ENCODE measurements at places on chromosomes 16 and 17.

GRCh38 chr16:47459603-47460002 is 1.3 kb downstream of the ITFG1 start:
- no peaks in the 10 kb centered on the region for H3K27me3 ChIP-seq
- DNase-seq: no peak
- H3K4me1 ChIP-seq: peaks cover 43% of the 10 kb centered on the region
- peak overlapping the region; percentile 86 for H3K4me3 ChIP-seq
- peak overlapping the region; percentile 91 for H3K27ac ChIP-seq

DNA sequence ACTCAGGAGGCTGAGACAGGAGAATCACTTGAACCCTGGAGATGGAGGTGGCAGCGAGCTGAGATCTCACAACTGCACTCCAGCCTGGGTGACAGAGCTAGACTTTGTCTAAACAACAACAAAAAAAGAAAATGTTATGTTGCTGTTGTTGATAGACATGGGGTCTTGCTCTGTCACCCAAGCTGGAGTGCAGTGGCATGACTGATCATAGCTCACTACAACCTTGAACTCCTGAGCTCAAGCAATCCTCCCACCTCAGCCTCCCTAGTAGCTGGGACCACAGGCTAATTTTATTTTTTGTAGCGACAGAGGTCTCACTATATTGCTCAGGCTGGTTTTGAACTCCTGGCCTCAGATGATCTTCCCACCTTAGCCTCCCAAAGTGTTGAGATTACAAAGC is 20.0 kb downstream of the FBXO47 start:
- H3K27ac ChIP-seq: no peak overlapping the region
- no peaks in the 10 kb centered on the region for H3K27me3 ChIP-seq
- peaks cover 14% of the 10 kb centered on the region for H3K4me1 ChIP-seq
- H3K36me3 ChIP-seq: no peaks in the 10 kb centered on the region
- DNase-seq: no peak

GRCh38 chr17:81245665-81246342 is 6.7 kb downstream of the NDUFAF8 start:
- no peak overlapping the region for H3K27ac ChIP-seq
- H3K27me3 ChIP-seq: no peaks in the 10 kb centered on the region
- peaks cover 19% of the 10 kb centered on the region for H3K36me3 ChIP-seq
- no peak overlapping the region for H3K4me3 ChIP-seq

- H3K27me3 ChIP-seq: peaks cover 36% of the 10 kb centered on the region
- no peak overlapping the region for H3K27ac ChIP-seq
- DNase-seq: no peak
- no peak overlapping the region for H3K4me3 ChIP-seq
Measured at GRCh38 chr16:23195366-23195978, 12.9 kb downstream of the SCNN1G start.

- no peak overlapping the region for H3K27ac ChIP-seq
- H3K27me3 ChIP-seq: peaks cover 74% of the 10 kb centered on the region
- H3K4me1 ChIP-seq: peaks cover 9% of the 10 kb centered on the region
- no peak overlapping the region for H3K4me3 ChIP-seq
- DNase-seq: no peak
Measured at GRCh38 chr17:6067060-6067459, 3.1 kb upstream of the WSCD1 start.

DNA sequence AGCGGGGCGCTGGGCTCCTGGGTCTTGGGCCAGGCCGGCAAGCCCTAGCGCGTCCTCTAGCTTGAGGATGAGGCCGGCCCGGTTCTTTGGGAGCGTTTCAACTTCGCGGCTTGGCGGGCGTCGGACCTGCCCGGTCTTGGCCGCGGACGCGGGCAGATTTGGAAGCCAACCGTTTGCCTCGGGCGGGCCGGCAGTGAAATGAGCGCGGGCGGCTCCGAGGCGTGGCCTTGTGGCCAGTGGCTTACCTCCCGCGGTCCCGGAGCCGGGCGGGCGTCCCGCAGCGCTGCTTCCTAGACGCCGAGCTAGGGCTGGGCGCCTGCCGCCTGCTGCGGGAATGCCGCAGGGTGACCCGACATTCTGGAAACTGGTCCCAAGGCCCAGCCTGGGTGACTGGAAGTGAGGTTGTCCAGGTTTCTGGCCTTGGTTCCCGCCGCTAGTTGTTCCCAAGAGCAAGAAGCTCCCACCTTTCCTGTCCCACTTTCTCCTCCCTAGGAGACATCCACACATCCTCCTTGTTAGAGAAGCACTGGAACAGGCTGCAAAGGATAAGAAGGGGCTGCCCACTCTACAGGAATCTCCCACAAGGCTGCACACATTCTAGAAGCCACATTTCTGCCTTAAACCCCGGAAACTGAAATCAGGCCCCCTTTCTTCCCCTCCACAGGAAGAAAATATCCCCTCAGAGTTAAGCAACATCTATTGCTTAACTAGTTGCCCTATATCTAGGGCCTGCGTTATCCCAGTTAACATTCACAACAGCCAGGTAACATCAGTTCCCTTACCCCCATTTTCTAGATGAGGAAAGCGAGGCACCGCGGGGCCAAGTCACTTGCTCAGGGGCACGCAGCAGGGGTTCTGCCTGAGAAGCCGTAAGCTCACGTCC is 4.5 kb upstream of the CBX8 start:
- peaks cover 74% of the 10 kb centered on the region for H3K27me3 ChIP-seq
- H3K36me3 ChIP-seq: peaks cover 4% of the 10 kb centered on the region
- H3K4me1 ChIP-seq: peaks cover 40% of the 10 kb centered on the region
- DNase-seq: no peak

DNA sequence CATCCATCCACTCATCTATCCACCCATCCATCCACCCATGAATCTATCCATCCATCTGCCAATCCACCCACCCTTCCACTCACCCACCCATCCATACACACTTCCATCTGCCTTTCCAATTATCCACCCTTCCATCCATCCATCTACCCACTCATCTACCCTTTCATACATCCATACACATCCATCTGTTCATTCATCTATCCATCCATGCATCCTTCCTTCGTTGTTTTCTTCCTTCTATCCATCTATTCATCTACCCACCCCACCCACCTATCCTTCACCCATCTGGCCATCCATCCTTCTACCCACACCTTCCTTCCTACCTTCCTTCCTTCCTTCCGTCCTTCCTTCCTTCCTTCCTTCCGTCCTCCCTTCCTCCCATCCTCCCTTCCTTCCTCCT is 106.1 kb downstream of the WWOX start:
- H3K27me3 ChIP-seq: no peaks in the 10 kb centered on the region
- H3K4me3 ChIP-seq: no peak overlapping the region
- DNase-seq: no peak
- peaks cover 6% of the 10 kb centered on the region for H3K36me3 ChIP-seq
- no peaks in the 10 kb centered on the region for H3K4me1 ChIP-seq
- no peak overlapping the region for H3K27ac ChIP-seq

DNA sequence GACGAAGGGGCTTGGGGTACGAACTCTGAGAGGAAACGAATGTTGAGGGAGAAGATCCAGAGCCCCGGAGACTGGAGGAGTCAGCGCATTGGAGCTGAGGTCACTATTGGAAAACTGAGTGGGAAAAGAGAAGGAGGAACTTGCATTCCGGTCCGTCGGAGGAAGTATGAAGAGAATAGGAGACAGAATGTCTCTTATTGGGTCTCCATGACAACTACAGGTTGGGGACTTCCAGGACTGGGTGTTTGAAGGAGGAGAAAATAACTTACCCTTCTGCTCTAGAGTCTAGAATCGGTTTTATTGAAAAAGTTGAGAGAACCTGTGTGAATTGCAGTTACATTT is 537 bp downstream of the GOSR1 start:
- peaks cover 7% of the 10 kb centered on the region for H3K27me3 ChIP-seq
- peak overlapping the region; percentile 100 for H3K4me3 ChIP-seq
- peak overlapping the region; percentile 96 for H3K27ac ChIP-seq
- DNase-seq: no peak
- H3K36me3 ChIP-seq: peaks cover 17% of the 10 kb centered on the region
- peaks cover 36% of the 10 kb centered on the region for H3K4me1 ChIP-seq

GRCh38 chr17:75799402-75799801 is 14.8 kb downstream of the UNK start:
- H3K36me3 ChIP-seq: peaks cover 2% of the 10 kb centered on the region
- H3K27me3 ChIP-seq: no peaks in the 10 kb centered on the region
- DNase-seq: no peak

- no peak overlapping the region for H3K27ac ChIP-seq
- H3K27me3 ChIP-seq: peaks cover 33% of the 10 kb centered on the region
- peaks cover 10% of the 10 kb centered on the region for H3K4me1 ChIP-seq
- H3K36me3 ChIP-seq: no peaks in the 10 kb centered on the region
- DNase-seq: peak; percentile 49
- peak overlapping the region; percentile 73 for H3K4me3 ChIP-seq
Measured at GRCh38 chr17:40363111-40363827, 1.3 kb downstream of the GJD3 start.

DNA sequence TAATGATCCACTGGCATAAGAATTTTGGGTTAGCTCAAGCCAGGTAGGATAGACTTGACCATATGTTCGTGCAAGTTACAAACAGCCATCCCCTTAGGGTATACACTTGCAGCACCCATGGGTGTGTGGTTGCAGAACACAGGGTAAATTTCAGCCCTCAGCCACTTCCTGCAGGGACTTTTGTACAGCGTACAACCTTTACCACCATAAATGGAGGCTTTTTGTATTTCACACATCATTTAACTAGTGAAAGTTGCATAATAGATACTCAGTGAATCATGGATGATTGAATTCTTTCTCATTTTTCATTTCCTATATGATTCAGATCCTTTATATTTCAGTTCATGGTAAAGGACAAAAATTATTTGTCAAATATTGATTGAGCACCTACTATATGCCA is 473.9 kb downstream of the CDH13 start:
- H3K27ac ChIP-seq: no peak overlapping the region
- no peaks in the 10 kb centered on the region for H3K36me3 ChIP-seq
- DNase-seq: no peak
- no peaks in the 10 kb centered on the region for H3K4me1 ChIP-seq

DNA sequence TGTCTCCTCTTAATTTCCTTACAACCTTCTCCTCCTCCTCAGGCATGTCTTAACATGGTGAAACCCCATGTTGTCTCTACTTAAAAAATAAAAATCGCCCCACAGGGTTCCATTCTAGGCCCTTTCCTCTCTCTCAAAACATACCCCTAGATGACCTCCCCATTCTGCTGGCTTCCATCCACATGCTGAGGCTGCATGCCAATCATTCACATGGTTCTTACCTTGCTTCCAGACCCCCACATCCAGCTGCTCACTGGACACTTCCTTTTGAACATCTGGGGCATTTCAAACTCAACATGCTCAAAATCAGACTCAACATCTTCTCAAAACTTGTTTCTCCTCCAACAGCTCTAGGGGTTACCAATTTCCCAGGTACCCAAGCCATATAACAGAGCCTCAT is 12.4 kb upstream of the CTCF start:
- peaks cover 43% of the 10 kb centered on the region for H3K4me1 ChIP-seq
- DNase-seq: no peak
- H3K36me3 ChIP-seq: peaks cover 12% of the 10 kb centered on the region
- H3K27ac ChIP-seq: peak overlapping the region; percentile 68
- H3K27me3 ChIP-seq: no peaks in the 10 kb centered on the region
- no peak overlapping the region for H3K4me3 ChIP-seq

- peaks cover 11% of the 10 kb centered on the region for H3K4me1 ChIP-seq
- no peaks in the 10 kb centered on the region for H3K36me3 ChIP-seq
- no peak overlapping the region for H3K4me3 ChIP-seq
- no peak overlapping the region for H3K27ac ChIP-seq
- no peak for DNase-seq
- H3K27me3 ChIP-seq: no peaks in the 10 kb centered on the region
Measured at GRCh38 chr16:57497121-57497520, 10.8 kb upstream of the DOK4 start.

DNA sequence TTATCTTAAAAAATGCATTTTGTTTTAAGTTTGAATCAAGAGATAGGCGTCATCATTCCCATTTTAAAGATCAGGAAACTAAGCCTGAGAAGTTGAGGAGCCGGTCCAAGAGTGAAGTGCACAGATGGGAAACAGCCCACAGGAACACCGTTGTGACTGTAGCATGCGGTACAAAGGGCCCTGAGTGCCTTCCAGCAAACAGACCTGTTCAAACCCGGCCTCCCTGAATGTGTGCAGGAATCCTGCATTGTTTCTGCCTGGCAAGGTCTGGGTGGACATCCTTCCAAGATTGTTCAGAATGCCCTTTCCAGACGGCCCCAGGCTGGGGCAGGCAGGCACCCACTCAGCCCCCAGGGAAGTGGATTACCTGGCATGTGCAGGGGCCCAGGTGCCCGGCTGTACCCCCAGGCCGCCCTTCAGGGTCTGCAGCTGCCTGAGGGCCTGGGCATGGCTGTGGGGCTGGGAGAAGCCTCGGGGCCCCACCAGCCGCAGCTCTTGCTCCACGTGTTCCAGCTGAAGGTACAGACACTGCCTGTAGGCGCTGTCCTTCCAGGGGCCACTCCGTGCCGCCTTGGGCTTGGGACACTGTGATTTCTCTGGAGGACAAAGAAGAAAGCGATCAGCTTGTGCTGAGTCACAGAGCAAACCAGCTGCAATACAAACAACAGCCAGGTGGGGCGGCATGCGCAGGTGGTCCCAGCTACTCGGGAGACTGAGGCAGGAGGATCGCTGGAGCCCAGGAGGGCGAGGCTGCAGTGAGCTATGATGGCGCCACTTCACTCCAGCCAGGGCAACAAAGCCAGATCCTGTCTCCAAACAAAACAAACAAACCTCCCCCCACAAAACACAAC is 45.0 kb upstream of the GCSH start:
- no peak overlapping the region for H3K4me3 ChIP-seq
- peak; percentile 10 for DNase-seq
- H3K27me3 ChIP-seq: peaks cover 4% of the 10 kb centered on the region
- H3K27ac ChIP-seq: no peak overlapping the region
- H3K4me1 ChIP-seq: no peaks in the 10 kb centered on the region

DNA sequence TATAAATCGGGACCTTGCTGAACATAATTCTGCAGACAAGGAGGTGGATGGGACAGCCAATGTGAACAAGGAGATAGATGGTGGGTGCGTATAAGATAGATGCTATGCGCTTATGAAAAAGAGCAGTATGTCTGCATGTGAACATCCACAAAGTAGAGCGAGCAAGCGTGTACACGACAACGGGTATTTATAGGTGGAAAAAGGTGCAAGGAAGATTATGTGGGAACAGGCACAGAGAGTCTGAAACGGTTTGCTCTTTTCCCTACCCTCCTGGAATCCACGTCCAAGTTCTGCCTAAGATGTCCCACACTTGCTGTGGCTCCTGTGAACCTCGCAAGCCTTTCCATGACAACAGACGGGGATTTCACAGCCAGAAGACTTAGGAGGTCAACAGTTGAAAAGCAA is 43.0 kb downstream of the SNX11 start:
- DNase-seq: no peak
- H3K4me1 ChIP-seq: peaks cover 2% of the 10 kb centered on the region
- H3K4me3 ChIP-seq: no peak overlapping the region
- H3K27me3 ChIP-seq: no peaks in the 10 kb centered on the region
- no peak overlapping the region for H3K27ac ChIP-seq
